Activated CD8-positive, alpha-beta memory T cell treated with anti-CD3 and anti-CD28 coated beads for 48 hours (primary cell): ENCODE measurements at places on chromosomes 7 and 10.

- no peak for DNase-seq
These were observed 535.3 kb downstream of the CCSER2 start for GRCh38 chr10:84863675-84864074.

DNA sequence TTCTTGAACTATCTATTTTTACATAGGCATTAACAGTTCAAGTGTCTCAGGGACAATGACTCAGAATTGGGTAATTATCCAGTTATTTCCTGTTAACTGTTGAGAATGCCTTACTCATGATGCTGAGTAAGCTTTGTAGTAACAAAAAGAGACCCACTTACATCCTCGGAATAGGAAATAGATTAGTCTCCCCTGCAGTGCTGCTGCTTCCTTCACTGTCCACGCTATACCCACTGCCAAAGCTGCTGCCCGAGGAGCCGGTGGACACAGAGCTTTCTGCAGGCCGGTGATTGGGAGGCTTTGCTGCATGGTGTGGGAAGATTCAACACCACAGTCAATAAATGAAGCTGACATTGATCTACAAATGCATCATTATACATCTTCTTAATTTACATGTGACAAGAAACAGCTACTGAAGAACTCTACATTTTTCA, 357.1 kb downstream of the PCLO start:
- no peak for DNase-seq

DNA sequence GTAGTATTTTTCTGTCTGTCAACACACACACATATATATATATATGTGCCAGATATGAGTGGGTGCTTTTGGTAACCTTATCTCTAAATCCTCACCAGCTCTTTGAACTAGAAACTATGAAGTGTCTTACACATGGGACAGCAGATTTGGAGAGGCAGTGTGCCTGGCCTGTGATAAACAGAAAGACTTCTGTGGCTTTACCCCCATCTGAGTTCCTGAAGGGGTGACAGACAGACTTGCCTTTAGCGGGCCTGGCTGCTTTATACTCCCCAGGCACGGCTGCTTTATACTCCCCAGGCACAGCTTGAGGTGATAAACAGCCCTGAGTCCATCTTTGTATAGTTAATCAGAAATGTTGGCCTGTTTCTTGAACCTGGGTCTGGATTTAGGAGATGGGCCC, 5.6 kb downstream of the BAG3 start:
- DNase-seq, result no peak

GRCh38 chr10:99391346-99391745, 39.1 kb downstream of the GOT1 start:
- DNase-seq, result no peak

- no peak for DNase-seq
These were observed 44.6 kb upstream of the TES start for GRCh38 chr7:116165717-116166116.

DNA sequence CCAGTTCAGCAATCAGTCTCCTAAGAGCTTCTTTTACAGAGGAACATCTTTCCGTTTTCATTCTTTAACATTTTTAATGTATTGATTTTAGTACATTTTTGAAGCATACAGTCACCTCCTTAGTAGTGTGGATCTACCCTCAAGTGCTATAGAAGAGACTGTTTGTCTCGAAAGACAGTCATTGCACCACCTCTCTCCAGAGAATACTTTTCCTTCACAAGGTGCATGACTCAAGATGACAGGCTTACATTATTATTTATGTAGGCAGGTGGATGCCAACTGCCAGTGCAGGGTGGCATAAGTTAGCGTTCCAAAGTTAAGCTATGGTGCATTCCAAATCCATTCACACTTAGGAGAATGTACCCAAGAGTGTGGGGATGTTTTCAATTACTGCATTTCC, 71.8 kb downstream of the ZEB1 start:
- no peak for DNase-seq
